Esophagus squamous epithelium (tissue), 5 donors: ENCODE measurements at places on chromosomes 4 and X.

DNA sequence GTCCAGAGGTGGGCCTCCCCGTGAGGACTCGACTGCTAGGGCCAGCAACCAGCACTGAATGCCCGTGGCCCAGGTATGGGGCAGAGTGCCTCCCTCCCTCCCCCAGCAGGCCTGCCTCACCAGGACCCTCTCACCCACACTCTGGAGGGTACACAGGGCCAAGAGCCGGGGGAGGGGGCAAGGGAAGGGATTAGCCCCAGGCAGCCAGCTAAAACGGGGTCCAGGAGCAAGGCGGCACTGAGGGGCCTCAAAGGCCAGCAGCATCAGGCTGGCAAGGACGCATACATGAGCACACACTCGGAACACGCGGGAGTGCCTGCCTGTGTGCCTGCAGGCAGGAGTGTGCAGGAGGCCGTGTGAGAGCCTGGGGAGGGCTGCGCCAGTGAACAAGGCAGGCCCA, 18.3 kb upstream of the DUSP9 start:
- DNase-seq: no peak

DNA sequence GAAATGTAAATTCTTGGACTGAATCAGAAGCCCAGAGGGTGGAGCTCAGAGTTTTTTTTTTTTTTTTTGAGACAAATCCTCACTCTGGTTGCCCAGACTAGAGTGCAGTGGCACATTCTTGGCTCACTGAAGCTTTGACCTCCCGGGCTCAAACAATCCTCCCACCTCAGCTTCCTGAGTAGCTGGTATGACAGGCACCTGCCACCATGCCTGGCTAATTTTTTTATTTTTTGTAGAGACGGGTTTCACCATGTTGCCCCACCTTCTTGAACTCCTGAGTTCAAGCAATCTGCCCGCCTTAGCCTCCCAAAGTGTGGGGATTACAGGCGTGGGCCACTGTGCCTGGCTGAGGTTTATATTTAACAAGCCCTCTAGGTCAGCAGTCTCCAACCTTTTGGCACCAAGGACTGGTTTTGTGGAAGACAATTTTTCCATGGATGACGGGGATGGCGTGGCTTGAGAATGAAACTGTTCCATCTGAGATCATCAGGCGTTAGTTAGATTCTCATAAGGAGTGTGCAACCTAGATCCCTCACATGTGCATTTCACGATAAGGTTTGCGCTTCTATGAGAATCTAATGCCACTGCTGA, 76.7 kb downstream of the FHIP1A start:
- DNase-seq: no peak

DNA sequence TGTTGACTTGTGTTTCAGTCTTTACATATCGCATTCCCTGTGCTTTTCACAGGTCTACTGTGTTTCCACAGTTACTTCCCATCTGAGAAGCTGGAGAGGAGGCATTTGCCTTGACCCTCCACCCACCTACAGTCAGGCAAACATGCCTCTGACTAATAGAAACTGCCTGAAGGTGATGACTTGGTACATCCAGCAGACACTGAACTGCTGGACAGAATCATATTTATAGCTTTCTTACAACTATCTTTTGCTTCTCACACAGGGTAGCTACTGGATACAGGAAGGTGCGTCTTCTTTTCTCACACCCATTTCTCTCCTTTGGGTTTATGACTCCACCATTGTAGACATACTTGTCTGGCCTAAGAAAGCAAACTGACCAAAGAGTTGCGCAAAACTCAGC, 58.0 kb downstream of the VGLL1 start:
- DNase-seq: no peak

GRCh38 chr4:17368408-17368807, 143.5 kb downstream of the QDPR start:
- DNase-seq: no peak

DNA sequence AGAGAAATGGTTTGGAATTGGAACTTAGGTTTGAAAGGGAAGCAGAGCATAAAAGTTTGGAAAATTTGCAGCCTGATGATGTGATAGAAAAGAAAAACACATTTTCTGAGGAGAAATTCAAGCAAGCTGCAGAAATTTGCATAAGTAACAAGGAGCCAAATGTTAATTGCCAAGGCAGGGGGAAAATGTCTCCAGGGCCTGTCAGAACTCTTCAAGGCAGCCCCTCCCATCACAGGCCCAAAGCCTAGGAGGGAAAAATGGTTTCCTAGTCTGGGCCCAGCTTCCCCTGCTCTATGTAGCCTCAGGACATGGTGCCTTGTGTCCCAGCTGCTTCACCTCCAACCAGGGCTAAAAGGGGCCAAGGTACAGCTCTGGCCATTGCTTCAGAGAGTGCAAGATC, 21.2 kb upstream of the DUSP21 start:
- no peak for DNase-seq

DNA sequence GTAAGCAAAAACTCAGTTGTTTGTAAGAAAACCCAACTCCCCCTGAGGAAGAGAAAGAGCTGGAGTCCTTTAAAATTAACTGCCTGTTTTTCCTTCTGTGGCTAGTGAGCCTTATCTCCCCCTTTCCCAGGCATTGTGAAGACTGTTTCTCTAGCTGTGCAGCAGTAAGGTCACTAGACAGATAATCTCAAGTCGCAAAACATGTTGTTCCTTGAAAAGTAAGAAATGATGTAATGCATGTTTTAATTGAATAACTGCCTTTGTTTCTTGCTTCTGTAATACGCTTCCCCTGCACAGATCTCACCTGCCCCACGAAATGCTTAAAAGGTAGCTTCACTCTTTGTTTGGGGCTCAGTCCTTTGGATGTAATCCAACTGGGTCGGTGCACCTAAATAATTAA, 5.8 kb upstream of the GAGE12J start:
- no peak for DNase-seq

GRCh38 chr4:146514651-146515357, 6.9 kb downstream of the SLC10A7 start:
- no peak for DNase-seq

DNA sequence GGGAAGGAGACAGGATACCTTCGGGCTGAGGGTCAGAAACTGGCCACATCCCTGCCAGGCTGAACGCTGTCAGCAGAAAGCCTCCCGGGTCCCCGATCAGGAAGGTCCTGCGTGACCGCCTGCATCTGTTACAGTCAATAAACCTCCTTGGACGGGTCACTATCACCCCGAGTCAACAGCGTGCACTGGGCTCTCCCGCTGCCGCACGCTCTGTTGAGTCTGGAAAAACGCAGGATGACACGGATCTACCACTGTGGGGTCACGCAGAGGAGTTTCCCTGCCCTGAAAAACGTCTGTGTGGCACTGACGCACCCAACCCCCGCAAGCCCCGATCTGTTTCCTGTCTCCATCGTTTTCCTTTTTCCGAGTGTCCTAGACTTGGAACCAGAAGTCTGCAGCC, 12.1 kb downstream of the PPP2R3B start:
- DNase-seq: no peak

GRCh38 chr4:146369446-146369845, 152.3 kb downstream of the SLC10A7 start:
- DNase-seq: no peak

GRCh38 chr4:168092176-168092712, at the start of gene ANXA10:
Gene ANXA10 (plus strand): TSS chr4:168092537. CDS start chr4:168092701, 164 bp downstream.
- no peak for DNase-seq

DNA sequence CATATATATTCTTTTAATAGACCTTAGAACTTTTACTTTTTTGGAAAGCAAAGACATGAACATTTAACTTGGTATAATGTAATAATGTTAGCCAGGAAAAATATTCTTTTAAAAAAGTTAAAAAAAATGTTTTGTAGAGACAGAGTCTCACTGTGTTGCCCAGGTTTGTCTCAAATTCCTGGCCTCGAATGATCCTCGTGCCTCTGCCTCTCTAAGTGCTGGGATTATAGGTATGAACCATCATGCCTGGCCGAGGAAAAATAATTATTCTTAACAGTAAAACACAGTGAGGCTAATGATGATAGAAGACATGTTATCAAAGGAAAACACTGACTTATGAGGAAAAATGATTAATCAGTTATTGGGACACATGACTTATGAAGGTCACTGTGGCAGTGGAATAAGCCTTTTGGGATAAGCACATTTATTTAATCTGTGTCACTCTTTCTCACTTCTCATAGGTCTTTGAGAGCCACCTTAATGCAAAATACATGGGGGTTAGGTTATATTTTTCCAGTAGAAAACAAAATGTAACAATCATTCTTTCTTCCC, 6.0 kb upstream of the BMP2K start:
- no peak for DNase-seq
